ENCODE measurements at places on chromosomes 12 and 14.

DNA sequence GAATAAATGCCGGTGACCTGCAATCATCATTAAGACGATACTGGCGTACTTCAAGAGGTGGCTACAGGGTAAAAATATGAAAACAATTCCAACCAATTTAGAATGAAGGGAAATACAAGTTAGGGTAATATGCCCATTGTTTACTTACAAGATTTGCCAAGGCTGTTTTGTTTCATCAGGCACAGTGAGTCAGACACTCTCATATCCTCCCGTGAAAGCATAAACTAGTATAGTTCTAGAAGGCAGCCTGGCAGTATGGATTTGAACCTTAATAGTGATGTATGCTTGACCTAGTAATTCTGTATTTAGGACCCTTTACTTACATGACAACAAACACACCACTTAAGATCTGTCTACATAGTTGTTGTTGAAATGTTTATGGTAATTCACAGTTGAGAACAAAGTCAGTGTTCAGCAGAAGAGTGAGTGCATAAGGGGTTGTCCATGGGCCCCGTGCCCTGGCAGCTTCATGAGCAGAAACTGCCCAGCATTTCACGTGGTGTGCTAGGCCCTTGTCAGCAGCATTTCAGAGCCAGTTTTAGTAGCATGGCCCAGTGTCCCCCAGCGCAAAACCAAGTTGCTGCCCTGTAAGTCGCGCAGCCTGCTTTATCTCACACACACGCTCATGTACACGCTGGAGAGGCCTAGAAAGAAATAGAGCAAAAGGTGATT lies 80.8 kb downstream of the EP400 start:
- no peak for DNase-seq

DNA sequence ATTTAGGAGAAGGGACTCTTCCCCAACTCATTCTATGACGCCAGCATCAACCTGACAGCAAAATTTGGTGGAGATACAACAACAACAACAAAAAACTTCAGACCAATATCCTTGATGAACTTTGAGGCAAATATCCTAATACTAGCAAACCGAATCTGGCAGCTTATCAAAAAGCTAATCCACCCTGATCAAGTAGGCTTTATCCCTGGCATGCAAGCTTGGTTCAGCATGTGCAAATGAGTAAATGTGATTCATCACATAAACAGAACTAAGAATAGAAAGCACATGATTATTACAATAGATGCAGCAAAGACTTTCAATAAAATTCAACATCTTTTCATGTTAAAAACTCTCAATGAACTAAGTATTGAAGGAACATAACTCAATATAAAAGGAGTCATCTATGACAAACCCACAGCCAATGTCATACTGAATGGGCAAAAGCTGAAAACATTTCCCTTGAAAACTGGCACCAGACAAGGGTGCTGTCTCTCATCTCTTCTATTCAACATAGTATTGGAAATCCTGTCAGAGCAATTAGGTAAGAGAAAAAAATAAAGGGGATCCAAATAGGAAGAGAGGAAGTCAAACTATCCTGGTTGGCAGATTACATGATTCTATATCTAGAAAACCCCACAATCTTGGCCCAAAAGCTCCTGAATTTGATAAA lies 233.3 kb downstream of the CCDC59 start:
- no peak for DNase-seq

GRCh38 chr14:26794731-26795130 lies 196.9 kb upstream of the NOVA1 start:
- DNase-seq, result no peak

- DNase-seq, result no peak
Measured at GRCh38 chr12:108313241-108313605, 25.9 kb downstream of the CMKLR1 start.

DNA sequence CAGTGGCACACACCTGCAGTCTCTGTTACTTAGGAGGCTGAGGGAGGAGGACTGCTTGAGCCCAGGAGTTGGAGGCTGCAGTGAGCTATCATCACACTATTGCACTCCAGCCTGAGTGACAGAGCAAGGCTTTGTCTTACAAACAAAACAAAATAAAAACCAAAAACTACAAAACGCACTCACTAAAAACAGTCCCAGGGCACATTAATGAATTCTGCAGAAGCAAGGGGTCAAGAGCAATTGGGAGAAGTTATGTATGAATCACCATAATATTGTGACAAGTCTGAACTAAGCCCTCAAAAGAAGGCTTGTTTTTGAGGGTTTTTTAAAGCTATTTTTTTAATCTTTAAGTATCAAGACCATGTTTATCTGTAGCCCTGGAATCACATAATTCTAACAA lies 201.1 kb downstream of the MED13L start:
- no peak for DNase-seq

DNA sequence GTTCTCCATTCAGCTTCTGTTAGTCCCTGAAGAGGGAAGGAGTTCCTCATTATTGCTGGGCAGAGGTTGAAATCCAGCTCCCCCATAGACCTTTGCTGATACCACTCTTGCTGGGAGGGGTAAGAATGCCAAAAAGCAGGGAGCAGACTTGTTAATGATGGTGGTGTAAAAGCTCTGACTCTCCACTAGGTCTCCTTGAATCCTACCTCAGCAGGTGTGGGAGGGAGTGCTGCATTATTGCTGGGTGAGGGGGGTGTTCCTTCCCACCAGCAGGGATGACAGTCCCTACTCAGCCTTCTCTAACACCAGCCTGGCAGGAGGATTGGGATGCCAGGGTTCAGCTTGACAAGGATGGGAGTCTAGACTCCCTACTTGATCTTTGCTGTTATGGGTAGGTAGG lies 185.8 kb upstream of the NOS1 start:
- DNase-seq, result no peak

- DNase-seq, result no peak
Measured at GRCh38 chr12:4288296-4289131, 15.0 kb downstream of the CCND2 start.

DNA sequence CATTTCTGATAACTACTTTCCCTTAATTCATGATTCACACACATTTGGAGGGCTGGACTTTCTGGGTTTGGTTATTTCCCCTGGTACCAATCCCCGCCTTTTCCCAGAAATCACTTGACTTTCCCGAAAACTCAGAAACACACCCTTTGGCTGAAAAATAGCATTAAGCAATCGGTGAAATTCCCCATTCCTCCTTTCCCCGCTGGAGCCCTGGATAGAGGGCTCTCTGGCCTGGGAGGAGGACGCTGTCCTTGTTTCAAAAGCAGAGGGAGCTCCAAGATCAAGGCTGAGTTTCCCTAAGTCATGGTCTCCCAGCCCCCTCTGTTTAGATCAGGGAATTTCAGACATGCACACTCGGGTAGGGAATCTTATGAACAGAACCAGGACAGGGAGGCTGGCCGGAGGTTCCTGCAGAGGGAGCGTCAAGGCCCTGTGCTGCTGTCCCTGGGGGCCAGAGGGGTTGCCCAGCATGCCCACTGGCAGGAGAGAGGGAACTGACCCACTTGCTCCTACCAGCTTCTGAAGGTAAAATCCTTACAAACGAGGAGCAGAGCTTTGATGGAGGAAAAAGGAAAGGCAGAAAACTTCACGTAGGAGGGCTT lies at the start of gene C1S:
Gene C1S (plus strand): TSS at position 366 of the 602 bp plus-strand sequence. CDS start 1,195 bp downstream, outside the sequence.
- no peak for DNase-seq

GRCh38 chr14:94622653-94623421 lies 10.6 kb downstream of the SERPINA3 start:
- DNase-seq, result no peak

DNA sequence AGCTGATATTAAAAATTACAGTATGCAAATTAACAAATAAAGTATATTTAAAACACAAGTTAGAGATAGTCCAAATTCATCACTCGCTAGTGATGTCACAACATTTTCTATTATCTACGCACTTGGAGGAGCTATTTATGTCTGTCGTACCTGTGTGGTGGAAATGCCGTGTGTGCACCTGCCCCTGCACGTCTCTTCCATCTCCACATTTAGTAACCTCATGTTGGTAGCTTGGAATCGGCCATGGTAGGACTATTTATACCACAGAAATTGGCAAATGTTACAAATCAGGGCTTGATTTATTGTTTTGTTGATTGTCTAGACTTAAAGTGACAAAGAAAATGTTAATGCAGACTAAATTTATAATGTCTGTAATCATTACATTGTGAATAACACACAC lies 62.6 kb upstream of the NTF3 start:
- no peak for DNase-seq

DNA sequence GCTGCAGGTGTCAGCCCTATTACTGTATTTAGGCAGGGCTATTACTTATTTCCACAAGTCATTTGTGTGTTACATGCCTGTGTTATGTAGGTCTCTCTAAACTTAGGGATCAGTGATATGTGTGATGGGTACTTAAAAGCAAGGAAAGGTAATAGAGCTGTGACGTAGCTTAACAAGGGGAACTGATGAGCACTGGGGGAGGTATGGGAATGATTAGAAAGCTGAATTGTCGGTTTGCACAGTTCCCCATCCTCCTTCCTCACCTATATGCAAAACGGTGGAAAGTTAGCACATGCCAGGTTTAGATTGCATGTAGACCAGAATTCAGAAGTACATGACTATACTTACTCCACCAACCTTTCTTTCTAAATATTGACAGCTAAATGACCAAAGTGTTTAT lies 494.3 kb upstream of the GARIN6 start:
- DNase-seq, result no peak

- DNase-seq, result no peak
Measured at GRCh38 chr14:51084507-51084906, 10.4 kb downstream of the TRIM9 start.

DNA sequence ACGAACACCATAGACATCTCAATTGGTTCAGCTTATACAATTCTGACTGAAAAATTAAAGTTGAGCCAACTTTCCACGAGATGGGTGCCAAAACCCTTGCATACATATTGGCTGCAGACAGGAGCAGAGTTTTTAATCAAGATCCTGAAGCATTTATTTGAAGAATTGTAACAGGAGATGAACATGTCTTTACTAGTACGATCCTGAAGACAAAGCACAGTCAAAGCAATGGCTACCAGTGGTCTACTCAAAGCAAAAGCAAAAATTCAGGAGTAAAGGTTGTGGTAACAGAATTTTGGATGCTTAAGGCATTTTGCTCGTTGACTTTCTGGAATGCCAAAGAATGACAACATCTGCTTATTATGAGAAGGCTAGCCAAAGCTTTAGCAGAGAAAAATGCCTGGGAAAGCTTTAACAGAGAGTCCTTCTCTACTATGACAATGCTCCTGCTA lies 20.7 kb downstream of the ZDHHC17 start:
- no peak for DNase-seq

- DNase-seq, result no peak
Measured at GRCh38 chr12:26786491-26786864, 46.5 kb downstream of the ITPR2 start.

DNA sequence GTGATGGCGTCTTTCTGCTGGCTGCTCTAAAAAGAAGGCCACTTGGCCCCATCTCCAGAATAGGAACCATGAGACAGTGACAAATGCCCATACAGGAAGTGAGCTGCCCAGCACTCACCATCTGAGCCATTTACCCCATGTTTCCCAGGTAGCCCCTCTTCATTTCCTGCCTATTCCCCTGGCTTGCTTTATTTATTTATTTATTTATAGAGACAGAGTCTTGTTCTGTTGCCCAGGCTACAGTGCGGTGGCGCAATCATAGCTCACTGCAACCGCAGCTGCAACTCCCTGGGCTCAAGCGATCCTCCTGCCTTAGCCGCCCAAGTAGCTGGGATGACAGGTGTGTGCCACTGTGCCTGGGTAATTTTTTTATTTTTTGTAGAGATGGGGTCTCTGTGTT lies 71.2 kb downstream of the RIN3 start:
- no peak for DNase-seq

DNA sequence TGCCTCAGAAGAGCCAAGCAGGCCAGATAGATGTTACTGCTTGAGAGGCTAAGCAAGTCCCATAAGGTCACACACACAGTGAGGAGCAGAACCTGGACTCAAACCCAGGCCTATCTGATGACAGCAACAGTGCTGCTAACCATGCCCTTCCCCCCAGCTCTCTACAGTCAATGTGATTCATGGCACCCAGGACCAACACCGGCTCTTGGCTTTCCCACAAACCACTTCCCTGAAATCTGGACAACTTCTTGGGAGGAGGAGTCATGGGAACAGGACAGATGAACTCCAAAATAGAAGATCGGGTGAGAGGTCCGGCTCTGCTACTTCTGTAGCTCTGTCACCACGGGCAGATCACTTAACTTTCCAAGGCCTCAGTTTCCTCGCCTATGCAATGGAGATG lies 716 bp upstream of the PTGDR start:
- no peak for DNase-seq

DNA sequence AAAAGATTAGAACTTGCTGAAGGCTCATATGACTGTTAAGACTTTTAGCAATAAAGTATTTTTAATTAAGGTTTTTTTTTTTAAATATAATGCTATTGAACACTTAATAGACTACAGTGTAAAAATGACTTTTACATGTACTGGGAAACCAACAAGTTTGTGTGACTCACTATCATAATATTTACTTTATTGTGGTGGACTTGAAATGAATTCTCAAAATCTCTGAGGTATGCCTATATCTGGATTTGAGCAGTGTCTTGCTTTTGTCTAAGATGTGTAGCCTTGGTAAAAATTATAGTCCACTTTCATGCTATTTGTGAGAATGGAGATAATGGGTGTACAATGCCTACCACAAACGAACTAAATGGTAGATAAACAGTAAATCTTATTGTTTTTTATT lies 33.9 kb upstream of the NAV3 start:
- DNase-seq, result no peak
